BE2C (cell line): ENCODE measurements at places on chromosomes 13 and 19.

DNA sequence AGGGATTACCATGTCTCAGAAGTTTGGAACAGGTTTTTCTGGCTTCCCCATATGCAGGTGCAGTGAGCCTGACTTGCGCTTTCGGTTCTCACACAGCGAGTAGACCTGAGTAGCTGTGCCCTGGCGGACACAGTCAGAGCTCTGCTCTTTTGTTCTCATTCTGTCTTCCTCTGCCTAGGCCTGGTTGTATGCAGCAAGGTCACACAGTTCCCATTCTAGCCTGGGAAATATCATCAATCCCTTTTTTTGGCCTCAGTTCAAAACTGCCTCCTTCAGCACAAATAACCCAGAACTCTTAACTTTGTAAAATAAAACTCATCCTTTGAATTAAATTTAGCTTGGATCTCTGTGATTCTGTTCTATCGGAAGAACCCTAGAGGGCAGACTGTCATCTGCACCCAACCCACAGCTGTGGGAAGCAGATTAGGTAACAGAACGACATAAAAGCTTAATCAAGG, 10.2 kb downstream of the OXGR1 start:
- peak; percentile 29 for DNase-seq

- no peak for DNase-seq
Measured at GRCh38 chr13:92221916-92222315, 823.5 kb downstream of the GPC5 start.

DNA sequence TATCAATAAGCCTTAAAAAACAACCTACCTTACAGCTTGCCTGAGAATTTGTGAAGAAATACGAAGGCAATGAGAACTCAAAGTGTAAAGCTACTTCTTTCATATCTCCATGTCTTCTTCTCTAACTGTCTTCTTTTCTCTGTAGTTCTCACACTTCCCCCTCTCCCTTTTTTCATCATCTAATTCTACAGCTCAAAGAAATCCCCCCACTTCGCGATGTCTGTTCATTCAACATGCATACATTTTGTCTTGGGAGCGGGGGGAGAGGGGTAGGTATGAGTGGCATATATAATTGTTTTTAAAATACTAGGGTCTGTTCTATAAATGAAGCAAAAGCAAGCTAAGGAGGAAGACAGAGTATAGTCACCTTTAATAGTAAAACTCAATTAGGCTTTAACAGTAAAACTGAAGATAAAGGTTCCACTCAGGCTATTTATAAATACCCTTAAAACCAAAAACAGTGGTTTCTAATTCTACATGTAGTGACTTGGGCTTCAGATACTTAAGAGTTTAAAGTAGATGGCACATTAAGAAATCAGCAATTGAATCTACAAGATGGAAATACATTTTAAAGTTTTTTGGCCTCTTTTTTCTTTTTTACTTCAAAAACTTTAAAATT, 106.9 kb downstream of the KLF12 start:
- DNase-seq: no peak

DNA sequence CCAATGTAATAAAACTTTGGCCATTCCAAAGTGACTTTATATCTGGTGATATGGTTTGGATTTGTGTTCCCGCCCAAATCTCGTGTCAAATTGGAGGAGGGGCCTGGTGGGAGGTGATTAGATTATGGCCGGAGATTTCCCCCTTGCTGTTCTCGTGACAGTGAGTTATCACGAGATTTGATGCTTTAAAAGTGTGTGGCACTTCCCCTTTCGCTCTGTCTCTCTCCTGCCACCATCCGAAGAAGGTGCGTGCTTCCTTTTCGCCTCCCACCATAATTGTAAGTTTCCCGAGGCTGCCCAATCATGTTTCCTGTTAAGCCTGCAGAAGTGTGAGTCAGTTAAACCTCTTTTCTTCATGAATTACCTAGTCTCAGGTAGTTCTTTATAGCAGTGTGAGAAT, 9.3 kb upstream of the NALCN start:
- DNase-seq: no peak

DNA sequence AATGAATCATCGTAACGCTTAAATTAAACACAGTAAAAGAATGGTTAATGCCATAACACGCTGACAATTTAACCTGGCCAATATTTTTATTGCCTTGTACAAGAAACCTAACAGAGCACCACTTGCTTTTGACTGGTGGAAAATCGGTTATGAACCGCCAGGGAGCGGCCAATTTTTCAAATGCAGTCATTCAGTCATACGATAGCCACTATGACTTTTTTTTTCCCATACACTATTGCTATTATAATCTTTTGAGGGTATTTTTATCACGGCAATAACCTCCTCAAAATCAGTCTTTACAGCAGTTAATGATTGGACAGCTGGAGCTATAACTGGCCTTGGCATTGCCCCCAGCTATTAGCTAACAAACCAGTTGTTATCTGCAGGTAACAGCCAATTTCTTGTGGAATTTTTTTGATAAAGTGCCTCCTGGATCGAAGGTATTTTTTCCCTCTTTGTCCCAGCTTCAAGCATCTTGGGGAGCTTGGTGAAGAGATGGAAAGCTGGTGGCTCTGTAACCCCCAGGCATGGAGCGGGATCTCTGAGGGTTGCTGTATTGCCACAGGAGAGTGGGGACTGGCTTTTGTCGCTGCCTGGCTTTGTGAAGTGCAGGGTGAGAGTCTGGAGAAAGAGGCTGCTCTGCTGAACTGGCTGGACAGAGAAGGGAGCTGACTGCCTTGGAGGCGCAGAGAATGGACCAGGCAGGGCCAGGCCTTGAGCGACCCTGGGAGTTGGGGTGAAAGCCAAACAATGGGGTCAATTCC, 198.4 kb upstream of the ZNF536 start:
- DNase-seq: no peak

DNA sequence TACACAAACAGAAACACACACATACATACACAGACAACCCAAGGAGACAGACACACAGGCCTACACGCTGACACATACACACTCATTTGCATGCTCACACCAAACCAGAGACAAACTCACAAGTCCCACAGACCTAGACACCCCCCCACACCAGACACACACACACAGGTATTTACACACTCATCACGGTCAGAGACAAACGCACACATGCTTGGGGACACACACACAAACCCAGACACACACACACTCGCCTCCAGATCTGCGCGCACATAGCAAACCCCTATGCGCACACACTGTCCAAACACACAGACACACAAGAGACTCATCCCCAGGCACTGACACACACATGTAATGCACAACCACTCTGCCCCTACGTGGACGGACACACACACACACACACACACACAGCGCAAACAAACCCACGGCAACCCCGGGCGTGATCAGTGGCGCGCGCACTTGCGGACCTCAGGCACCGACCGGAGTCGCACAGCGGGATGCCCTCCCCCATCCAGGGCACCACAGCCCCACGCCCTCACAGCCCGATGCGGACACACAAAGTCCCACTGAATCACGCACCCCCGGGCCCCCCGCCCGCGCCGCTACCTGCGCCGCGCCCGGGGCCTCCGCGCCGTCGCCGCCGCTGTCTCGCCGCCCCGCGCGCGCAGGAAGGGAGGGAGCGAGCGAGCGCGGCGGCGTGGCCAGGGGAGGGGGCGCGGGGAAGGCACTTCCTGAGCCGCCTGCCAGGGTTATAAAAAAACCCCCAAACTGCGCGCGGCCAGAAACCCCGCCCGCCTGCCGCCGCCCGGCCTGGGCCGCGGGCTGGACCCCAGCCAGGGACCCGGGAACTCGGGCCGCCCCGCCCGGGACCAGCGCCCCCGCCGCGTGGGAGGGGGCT, at the start of gene ADAMTS10:
ADAMTS10 (minus strand) TSS at position 675 of the 895 bp plus-strand sequence. CDS start 5,005 bp downstream, outside the sequence.
- DNase-seq: no peak

DNA sequence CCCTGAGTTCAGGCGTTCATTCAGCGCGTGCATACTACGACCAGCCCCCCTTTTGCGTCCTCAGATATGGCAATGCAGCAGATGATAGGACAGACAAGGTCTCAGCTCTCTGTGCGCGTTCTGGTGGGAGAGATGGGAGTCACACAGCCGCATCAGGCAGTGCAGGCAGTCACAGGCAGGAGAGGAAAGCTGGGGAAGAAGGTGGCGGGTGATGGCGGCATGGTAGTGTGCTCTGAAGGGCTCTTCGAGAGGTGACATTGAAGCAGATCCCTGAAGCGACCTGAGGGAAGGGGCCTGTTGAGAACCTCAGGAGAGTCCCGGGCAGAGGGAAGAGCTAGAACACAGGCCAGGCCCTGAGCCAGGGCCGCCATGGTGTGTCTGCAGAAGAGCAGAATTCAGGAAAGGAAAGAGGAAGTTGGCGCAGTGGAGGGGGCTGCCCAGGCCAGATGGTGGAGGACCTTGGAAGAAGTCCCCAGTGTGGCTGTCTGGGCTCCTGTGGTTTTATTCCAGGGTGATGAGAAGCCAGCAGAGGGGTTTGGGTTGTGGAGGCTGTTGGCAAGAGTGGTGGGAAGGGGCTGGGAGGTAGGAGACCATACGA, 3.5 kb downstream of the USF2 start:
- DNase-seq: no peak

GRCh38 chr19:30096596-30097370, 154.7 kb downstream of the URI1 start:
- DNase-seq: no peak

DNA sequence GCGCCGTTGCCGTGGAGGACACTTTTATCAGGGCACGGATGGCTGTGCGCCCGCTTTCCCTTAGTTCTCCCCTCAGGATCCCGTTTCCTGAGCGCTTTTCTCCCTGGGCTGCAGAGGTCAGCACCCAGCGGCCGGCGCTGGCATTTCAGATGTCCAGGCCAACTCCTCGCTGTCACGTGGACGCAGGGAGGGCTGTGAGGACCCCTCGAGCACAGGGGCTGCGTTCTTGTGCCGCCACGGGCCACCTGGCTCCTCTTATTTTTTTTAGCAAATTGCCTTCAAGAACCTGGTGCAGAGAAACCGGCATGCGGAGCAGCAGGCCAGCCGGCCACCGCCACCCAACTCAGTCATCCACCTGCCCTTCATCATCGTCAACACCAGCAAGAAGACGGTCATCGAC, 22.3 kb downstream of the ATP4B start:
- no peak for DNase-seq

GRCh38 chr19:56270676-56271075, 1.9 kb upstream of the EDDM13 start:
- no peak for DNase-seq

GRCh38 chr19:8174706-8175105, 25.3 kb upstream of the FBN3 start:
- DNase-seq: no peak

- DNase-seq: no peak
Measured at GRCh38 chr13:95620030-95620824, 24.3 kb downstream of the DZIP1 start.

GRCh38 chr19:38580080-38580479, 37.7 kb downstream of the MAP4K1 start:
- no peak for DNase-seq

DNA sequence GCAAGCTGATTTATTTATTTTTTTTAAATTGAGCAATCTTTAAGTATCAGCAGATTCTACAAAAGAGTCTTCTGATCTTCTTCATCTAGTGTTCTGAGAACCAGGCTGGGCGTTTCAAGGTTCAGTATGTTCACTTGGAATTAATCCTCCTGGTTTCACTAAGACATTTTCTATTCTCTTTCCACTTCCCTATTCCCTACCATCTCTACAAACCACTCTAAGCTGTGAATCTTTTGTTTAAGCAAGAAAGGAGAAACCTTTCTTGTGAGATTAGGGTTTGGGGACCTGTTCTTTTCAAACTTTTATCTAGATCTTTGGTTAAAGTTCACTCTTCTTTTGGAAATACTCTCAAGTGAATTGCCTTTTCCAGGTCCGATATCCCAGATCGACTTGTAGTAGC, 59.3 kb downstream of the URI1 start:
- DNase-seq: no peak

GRCh38 chr13:39910833-39911232, 255.4 kb downstream of the COG6 start:
- DNase-seq: no peak

DNA sequence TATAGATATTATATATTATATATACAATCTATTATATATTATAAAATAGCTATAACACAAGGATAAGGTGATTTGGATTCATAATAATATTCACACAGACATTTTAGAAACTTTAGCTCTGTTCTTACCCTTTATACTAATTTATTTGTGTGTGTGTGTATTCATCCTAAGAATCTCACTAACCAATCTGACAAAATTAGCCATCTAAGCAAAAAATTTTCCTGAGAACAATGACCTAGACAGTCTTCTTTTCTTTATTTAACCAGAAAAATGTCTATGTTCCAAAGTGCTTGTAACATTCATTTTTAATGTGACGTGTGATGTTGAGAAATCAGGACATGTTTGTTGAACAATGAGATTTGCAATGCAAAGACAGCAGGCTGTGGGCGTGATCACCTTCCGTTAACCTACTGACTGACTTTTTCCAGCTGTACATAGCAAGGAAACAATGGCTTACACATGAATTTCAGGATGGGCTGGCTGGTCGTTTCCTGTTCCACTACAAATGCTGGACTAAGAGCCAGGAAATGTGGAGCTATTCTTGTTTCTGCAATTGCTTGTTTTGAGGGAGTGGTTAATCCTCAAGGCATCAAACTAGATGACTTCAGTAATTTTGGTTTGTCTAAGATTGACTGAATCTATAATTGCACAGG, 634.6 kb upstream of the ARGLU1 start:
- DNase-seq: no peak

DNA sequence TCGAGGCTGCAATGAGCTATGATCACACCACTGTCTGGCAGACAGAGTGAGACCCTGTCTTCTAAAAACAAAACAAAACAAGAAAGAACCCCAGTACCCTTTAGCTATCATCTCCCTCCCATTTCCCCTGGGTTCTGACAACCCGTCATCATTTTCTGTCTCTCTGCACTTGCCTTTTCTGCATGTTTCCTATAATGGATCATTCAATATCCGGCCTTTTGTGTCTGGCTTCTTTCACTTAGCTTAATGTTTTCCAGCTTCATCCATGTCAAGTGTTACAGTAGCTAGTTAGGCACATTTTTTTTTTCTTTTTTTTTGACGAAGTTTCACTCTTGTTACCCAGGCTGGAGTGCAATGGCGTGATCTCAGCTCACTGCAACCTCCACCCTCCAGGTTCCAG, 16.5 kb downstream of the AP2S1 start:
- DNase-seq: no peak

DNA sequence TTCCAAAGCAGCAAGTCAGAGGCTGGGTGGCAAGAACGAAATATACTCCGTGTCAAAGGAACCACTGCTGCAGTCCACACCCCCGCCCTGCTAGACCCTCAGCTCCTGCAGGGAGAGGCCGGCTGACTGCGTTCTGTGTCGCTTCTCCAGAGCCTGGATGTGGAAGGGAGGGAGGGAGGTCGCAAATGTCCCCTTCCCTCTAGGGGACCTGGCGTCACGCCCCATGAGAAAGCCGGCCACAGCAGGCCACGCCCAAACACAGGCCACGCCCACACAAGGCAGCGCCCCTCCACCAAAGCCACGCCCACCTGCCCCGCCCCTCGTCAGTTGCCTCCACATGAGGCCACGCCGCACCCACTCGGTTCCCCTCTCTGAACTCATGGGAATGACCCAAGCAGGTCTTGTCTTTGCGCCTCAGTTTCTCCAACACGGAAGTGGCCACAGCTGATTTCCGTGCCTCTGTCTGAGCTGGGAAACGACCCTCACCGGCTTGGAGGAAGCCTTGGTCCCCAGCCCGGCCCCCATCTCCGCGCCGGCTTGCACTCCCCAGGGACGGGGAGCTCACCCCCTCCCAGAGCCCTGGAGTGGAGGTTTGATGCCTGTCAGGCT, 38.4 kb upstream of the TCF3 start:
- peak; percentile 80 for DNase-seq
